ENCODE measurements at places on chromosomes 1 and 21.

GRCh38 chr21:24276204-24276603 is 1331.1 kb downstream of the MRPL39 start:
- DNase-seq: no peak

DNA sequence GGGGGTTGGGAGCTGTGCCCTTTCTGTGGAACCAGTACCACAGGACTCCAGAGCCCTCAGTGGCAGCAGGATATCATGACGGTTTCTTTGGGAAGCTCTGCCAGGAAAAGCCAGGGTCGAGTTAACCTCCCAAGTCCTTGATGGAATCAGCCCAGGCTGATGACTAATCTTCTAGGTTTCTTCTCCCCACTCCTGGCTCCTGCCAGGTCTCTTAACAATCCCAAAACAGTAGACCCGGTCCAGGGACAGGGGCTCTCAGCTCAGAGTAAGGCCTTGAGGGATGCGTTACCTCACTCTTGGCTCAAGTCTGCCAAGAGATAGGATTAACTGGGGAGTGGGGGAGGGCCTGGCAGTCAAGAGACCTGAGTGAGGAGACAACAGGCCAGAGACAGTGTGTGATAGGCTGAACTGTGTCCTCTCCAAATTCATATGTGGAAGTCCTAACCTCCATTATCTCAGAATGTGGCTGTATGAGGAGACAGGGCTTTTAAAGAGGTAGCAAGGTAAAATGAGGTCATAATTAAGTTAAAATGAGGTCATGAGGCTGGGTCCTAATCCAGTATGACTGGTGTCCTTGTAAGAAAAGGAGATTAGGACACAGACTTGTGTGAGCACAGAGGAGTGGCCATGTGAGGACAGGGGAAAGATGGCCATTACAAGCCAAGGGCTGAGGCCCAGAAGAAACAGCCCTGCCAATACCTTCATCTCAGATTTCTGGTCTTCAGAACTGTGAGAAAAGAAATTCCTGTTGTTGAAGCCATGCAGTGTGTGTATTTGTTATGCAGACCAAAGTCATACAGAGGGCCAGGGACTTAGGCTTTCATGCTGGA is 95.0 kb downstream of the BEND5 start:
- no peak for DNase-seq

DNA sequence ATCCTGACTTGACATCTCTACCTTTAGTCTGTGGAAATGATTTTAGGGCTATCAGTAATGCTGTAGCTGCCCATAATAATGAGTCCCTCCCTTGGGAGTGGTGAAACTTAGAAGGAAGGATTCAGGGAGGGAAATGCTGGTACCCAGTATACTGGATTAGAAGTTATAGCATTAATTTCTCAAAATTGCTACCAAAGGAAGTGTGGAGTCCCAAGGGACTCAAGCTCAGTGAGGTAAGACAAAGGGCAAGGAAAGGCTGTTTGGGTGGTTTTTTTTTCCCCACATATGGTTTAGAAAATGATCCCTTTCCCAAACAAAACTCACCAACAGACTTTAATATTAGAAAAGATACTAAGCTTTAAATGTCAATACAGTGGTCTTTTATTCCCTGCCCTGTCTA is 99.9 kb downstream of the CD247 start:
- no peak for DNase-seq

- no peak for DNase-seq
These were observed 882 bp downstream of the VPS13D start for GRCh38 chr1:12230549-12231275.

GRCh38 chr1:17194615-17195528 is 10.1 kb upstream of the PADI1 start:
- no peak for DNase-seq

DNA sequence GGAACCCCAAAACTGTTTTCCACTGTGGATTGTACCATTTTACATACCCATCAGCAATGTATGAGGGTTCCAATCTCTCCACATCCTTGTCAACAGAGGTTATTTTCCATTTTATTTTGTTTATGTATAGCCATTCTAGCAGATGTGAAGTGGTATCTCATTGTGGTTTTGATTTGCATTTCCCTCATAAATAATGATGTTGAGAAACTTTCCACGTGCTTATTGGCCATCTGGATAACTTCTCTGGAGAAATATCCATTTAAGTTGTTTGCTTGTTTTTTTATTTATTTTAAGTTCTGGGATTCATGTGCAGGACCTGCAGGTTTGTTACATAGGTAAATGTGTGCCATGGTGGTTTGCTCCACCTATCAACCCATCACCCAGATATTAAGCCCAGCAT is 280.2 kb upstream of the USP25 start:
- DNase-seq: no peak

DNA sequence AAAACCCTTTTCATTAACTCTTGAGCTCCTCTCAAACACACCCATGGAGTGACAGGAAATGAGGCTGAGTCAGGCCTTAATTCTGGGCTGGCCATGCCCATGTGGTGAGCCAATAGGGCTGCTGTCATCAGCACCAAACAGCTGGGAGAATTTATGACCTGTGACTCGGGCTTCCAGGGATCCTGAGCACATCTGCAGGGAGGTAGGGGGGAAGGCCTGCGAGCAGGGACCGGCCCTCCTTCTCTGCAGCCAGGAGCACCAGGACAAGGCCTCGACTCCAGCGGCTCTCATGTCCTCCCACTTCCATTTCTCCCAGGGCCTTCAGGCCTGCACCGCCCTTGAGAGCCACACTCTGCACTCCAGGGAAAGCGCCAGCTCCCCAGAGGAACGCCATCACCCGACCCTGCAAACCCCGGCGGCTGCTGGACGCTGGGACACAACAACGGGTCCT is 14.6 kb downstream of the RIPK4 start:
- peak; percentile 34 for DNase-seq

GRCh38 chr21:46456750-46457149 is 1.9 kb upstream of the DIP2A start:
- DNase-seq: no peak

DNA sequence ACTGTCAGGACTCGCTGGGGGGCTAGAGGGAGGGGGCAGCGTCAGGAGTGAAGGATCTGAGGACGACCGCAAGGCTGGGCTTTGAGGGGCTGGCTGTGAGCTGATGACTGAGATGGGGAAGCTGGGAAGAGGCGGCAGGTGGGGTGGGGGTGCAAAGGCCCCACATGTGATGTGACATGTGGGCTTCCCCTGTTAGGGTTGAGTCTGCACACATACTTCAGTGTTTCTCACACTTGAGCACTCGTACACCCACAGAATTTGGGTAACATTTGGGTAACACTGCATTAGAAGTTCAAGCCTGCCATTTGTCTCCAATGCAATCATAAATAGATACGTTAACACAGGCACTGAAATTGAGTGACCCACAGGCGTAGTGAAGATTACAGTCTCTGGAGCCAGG is 16.2 kb downstream of the COL16A1 start:
- DNase-seq: no peak

GRCh38 chr1:9823693-9823942 is 147 bp downstream of the CLSTN1 start:
- no peak for DNase-seq

DNA sequence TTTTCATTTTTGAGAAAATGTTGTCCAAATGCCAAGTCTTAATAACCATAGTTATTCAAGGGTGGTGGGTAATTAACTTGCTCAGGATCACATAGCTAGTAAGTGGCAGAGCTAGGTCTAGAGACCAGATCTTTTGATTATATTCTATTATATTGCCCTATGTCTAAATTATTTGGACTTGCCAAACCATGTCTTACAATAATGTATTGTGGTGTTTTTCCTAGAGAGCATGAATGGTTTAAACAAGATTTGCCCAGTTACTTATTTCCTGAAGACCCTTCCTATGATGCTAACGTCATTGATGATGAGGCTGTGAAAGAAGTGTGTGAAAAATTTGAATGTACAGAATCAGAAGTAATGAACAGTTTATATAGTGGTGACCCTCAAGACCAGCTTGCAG is 58.6 kb downstream of the PRKAA2 start:
- no peak for DNase-seq

GRCh38 chr1:90074137-90074536 is 79.2 kb downstream of the ZNF326 start:
- DNase-seq: no peak
